ENCODE measurements at places on chromosomes 13 and 19.

GRCh38 chr13:84430015-84430414 is 547.7 kb upstream of the SLITRK1 start:
- DNase-seq, result no peak

DNA sequence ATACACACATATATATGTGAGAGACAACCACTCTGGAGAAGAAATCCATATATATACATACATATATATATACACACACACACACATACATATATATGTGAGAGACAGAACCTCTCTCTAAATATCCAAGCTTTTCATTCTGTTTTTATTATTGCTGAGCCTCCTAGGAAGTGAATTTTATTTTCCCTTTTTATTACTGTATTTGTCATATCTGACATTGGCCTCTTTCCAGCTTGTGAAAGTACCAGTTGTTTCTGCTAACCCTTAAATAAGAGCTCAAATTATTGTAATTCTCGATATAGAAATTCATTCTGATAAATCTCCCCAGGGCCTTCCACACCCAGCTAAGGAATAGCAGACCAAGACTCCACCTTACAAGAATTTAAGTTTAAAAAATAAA is 81.0 kb downstream of the NUFIP1 start:
- DNase-seq, result no peak

- DNase-seq, result no peak
These were observed 9.3 kb downstream of the ZNF611 start for GRCh38 chr19:52725528-52725961.

DNA sequence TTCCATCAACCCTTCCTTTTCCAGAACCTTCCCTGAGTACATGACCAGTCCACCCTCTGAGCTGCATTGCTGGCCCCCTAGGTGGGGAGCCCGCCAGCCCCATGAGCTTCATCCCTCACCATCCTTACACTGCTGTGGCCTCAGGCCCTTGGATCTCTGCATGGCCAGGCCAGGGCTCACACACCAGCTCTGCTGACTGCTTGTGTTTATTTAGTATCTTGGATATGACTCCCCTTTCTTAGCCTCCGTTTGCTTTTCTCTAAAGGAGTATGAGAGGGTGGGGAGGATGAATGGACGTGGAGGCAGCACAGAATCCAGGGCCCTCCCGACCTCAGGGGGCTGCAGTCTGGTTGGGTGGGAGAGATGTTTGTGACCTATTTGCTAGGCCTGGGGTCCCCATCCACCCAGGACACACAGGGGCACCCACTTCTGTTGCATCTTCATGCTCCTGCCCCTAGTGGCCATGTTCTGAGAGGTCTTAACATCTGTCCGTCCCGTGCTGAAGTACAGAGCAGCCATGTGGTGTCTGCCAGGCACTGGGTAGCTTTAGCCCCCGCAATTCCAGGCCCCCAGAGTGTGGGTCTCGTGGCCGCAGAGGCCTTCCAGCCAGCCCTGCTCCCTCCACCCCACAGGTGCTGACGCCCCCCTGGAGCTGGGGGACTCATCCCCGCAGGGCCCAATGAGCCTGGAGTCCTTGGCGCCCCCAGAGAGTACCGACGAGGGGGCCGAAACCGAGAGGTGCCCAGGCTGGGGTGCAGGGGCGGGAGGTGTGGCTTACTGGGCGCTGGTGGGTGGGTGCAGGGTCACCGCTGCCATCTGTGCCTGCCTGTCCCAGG is 13.0 kb downstream of the ARHGEF1 start:
- DNase-seq, result no peak

GRCh38 chr13:100306434-100306999 is 217.6 kb downstream of the PCCA start:
- DNase-seq, result no peak

- no peak for DNase-seq
These were observed 138.8 kb downstream of the RGCC start for GRCh38 chr13:41596190-41596589.

GRCh38 chr13:32824675-32825074 is 191.5 kb upstream of the KL start:
- DNase-seq, result no peak

DNA sequence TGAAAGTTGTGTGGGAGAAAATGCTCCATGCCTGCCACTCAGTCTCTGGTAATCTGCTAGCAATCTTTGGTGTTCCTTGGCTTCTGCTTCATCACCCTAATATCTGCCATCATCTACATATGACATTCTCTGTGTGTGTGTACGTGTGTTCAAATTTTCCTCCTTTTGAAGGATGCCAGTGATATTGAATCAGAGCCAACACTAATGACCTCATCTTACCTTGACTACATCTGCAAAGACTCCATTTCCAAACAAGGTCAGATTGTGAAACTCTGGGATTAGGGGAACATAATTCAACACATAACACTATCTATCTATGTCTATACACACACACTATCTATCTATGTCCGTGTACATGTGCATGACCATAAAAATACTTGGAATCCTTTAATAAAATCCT is 81.4 kb upstream of the IRS2 start:
- DNase-seq, result no peak

DNA sequence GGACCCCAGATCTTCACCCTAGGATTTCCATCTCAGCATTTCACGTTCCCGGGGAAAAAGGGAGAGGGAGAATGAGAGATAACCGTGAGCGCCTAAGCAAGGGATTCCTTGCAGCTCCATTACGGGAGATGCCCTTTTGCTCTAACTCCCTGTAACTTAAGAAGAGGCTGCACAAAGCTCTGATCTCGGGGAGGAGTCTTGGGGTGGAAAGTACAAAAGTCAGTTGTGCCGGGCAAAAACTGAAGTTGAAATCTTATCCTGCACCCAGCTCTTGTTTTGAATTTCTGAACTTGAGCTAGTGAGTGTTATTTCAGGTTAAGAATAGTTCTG is 256.4 kb upstream of the SOX21 start:
- no peak for DNase-seq

GRCh38 chr19:7922836-7923195 is 2.7 kb downstream of the SNAPC2 start:
- no peak for DNase-seq

GRCh38 chr13:71079638-71080037 is 787.4 kb downstream of the DACH1 start:
- DNase-seq, result no peak

GRCh38 chr13:80012251-80012650 is 328.7 kb downstream of the SPRY2 start:
- no peak for DNase-seq

DNA sequence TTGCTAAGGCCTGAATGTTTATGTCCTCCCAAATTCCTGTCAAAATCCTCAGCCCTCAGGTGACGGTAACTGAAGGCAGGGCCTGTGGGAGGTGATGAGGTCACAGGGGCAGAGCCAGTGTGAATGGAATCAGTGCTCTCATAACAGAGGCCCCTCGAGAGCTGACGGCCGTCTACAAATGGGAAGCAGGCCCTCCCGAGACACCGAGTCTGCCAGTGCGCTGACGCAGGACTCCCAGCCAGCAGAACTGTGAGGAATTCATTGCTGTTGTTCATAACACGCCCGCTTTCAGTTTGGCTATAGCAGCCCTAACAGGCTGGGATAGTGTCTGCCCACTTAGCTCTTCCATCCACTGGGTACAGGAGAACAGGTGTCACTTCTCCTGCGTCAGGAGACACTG is 41.2 kb downstream of the CARS2 start:
- no peak for DNase-seq

GRCh38 chr13:76440568-76440967 is 445.6 kb downstream of the KCTD12 start:
- DNase-seq, result no peak

Data from stimulated activated CD4-positive, alpha-beta T cell treated with anti-CD3 and anti-CD28 coated beads, TNF-alpha, amount 100 ng/mL, for 48 hours (primary cell).